ENCODE measurements at places on chromosomes 6 and 20.

- no peak for DNase-seq
Measured at GRCh38 chr20:38872036-38872435, 54.2 kb upstream of the FAM83D start.

- DNase-seq: no peak
Measured at GRCh38 chr20:9407805-9408421, 106.5 kb upstream of the LAMP5 start.

GRCh38 chr6:83430611-83431544 lies at the start of gene ME1:
Gene ME1 (minus strand): TSS chr6:83431051. CDS start chr6:83430954, 97 bp downstream.
- DNase-seq: peak; percentile 93

DNA sequence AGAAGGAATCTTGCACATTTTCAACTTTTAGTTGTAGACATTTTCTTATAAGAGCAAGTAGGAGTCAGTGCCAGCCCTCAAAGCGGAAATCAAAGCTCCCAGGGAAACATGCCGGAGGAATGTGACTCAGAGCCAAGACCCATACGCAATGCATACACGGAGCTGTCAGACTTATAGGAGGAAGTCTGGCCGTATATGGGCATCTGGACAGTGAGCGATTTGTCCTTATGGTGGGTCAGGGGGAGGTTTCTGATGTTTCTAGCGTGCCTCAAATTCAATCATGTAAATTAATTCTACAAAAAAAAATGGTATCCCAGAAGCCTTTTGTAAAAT lies 3.6 kb upstream of the CCN2 start:
- no peak for DNase-seq

- DNase-seq: no peak
Measured at GRCh38 chr6:120569714-120570113, 764.6 kb downstream of the TBC1D32 start.
